Jurkat, Clone E6-1 (cell line): ENCODE measurements at places on chromosomes 16 and 17.
A peak's percentile ranks its signal among the peaks of the same experiment; 100 is the strongest.

DNA sequence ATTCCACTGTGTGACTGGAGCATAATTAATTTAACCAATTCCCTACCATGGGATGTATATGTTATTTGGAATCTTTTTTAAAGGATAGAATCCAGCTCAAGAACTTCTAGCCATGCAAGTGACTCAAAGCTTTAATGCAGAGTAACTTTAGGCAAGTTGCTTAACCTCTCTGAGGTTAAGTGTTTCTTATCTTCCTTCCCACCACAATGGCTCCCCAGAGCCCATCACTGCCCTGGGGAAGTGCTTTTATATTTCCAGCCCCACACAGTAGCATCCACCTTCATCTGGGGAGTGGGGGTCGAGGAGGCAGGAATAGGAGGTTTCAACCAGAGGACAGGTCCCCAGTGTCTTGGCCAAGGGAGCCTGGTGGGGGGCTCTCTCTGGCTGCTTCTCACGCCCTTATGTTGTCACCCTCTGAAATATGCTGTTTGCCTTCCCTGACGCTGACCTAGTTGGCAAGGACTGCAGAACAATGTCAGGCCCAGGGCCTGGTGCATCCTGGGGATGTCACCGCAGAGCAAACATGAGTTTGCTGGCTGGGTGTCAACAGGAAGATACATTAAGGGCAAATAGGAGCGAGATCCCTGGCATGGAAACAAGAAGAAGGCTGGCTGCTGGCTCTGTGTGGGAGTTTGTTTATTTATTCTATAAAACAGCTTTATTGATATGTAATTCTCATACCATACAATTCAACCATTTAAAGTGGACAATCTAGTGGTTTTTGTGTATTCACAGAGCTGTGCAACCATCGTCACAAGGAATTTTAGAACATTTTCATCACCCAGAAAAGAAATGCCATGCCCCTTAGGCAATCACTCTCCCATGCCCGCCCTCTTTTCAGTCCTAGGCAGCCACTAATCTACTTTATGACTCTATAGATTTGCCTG lies 46.6 kb upstream of the WSB1 start:
- no peak for DNase-seq

- DNase-seq, result no peak
Measured at GRCh38 chr16:29765167-29766032, 12.7 kb upstream of the ZG16 start.

DNA sequence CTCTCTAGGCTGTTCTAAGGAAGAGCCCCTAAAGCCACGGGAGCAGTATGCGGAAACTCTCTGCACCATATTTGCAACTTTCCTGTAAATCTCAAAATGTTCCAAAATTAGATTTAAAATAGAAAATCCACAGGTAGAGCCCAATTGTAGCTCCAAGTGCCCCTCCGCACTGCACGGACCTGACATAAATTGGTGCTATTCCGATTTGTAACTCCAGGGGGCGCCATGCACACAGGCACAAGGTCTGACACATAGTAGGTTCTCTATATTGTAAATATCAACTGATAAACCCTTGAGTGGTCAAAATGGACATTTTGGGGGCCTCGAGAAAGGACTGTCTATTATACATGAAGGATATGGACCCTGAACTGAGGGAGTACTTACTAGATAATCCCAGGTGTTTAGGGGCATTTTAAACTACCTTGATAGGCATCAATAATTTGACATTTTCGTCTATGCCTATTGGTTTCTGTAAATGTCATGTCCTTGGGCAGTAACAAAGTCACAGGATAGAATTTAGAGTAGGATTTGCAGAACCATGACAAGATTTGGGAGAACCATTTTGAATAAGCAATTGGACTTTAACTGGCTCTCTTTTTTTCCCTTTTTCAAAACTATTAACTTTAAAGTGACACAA lies 36.6 kb upstream of the TMEM132E start:
- DNase-seq, result peak; percentile 22

- no peak for DNase-seq
Measured at GRCh38 chr17:14780097-14780651, 479.3 kb downstream of the HS3ST3B1 start.

DNA sequence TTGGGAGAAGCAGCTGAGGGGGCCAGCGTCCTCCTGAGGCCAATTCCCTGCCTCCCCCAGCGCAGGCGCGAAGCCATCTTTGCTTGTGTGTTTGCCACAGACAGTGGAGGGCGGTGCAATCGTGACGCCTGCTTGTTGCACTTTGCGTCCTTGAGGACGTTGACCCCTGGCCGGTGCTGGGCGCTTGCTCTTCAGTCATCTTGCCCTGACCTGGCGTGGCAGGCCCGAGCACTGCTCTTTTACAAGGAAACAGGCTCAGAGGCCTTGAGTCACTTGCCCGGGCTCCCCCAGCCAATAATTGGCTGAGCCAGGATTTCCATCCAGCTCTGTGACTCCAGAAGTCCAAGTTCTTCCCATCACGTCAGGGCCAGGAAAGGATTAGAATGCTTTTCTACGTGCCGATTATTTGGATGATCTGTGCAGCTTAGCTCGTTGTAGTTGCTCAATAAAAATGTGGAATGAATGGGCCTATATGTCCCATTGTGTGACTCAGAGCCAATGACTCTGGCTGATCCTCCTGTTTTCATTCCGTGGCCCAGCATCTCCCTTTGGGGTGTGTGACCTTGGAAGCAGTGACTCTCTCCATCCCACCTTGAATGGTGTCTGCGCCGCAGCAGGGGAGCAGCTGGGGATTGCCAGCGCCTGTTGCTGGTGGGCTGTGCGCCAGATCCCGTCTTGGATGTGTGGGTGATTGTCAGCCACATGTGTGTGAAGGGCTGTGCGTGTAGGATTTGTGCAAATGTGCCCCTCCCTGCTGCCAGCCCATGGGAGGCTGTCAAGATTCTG lies 214.1 kb downstream of the SEC14L1 start:
- DNase-seq, result no peak

DNA sequence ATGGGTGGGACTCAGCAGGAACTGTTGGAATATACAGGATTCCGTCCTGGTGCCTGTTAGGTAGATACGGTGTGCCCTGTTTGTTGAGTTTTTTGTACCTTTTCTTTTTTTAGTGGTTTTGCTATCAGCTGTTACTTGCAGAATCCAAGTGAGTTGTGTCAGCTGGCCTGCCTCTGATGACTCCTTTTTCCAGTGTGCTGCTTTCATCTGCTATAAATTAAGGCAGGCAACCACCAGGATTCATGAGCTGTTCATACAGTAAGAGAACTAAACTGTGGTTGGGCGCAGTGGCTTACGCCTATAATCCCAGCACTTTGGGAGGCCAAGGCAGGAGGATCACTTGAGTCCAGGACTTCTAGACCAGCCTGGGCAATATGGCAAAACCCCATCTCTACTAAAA lies 79.9 kb downstream of the WNT3 start:
- no peak for DNase-seq

DNA sequence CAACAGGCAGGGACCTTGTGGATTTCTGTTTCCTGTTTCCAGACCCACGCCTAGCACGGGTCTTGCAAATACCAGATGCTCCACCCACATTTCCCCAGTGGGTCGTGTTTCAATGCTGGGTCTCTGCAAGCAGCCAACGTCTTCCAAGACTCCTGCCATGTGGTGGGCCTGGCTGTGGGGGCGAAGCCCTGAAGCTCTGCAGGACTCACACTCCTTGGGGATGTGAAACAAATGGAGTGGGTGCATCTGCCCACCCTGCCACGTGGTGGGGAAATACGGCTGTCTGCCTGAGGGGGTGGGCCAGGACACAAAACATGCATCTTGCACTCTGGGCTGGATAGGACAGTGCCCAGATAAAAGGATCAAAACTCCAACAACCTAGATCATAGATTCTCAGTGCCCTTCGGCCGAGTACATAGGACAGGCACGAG lies 32.6 kb downstream of the FA2H start:
- peak; percentile 40 for DNase-seq

- DNase-seq, result no peak
Measured at GRCh38 chr17:16243385-16243784, 26.4 kb downstream of the PIGL start.

GRCh38 chr17:35287286-35287811 lies 44.5 kb downstream of the SLFN5 start:
- no peak for DNase-seq

DNA sequence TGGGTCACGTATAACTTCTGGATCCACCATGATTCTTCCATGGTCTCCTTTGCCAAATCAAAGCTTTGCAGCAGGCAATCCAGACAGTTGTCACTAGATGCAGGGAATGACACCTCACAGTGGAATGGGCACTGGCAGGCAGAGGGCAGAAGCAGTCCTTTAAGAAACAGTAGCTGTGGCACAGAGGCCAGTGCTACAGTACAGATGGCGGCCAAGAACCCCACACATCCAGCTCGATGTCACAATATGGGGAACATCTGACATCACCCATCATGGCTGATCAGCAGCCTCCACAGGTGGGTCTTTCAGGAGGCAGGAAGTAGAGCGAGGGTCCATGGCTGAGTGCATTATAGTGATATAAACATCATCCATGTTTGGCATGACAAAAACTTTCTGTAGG lies 18.8 kb upstream of the ERN1 start:
- DNase-seq, result no peak

DNA sequence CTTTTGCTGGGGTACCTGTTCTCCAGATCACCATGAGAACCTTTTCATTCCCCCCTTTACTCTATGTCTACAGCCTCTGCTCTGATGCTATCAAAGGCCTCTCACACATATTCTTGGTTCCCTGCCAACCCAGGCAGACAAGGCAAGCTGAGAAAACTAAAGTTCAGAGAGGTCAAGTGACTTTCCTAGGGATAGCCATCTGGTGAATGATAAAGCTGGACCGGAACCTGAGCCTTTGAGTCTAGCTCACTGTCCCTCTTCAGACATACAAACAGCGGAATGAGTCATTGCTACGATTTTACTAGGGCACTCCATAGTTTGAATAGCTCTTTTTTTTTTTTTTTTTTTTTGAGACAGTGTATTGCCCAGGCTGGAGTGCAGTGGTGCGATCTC lies 73.3 kb downstream of the XYLT1 start:
- no peak for DNase-seq

DNA sequence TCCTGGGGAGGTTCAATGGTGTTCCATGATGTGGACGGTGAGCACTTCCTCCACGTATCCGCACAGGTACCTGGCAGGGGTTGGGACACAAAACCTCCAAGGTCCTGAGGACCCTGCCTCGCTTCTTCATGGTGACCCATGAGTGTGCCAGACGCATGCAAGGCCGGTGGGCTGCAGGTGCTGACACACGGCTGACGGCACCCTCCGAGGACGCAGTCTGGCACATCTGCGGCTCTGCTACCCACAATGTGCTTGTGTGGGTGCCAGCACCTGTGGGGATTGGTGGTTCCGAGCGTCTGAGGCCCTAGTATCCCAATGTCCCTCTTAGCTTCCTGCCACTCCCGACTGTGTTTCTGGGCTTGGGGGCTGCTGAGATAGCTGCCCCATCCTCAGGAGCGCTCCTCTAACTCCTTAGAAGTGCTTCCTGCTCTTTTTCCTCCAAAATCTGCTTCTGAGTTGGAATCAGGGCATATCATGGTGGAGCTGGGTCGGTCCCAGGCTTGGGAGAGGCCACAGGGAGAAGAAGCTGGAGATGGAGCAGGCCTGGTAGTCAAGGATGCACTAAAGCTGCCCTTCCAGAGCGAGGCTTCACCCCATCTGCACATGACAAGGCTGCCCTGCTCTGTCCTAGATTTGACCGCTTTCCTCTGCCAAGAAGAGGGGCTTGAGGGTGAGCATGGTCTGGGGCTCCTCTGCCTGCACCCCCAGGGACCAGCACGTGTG lies 1.6 kb downstream of the CYGB start:
- DNase-seq, result no peak
